ENCODE measurements at places on chromosomes 2 and 18.

DNA sequence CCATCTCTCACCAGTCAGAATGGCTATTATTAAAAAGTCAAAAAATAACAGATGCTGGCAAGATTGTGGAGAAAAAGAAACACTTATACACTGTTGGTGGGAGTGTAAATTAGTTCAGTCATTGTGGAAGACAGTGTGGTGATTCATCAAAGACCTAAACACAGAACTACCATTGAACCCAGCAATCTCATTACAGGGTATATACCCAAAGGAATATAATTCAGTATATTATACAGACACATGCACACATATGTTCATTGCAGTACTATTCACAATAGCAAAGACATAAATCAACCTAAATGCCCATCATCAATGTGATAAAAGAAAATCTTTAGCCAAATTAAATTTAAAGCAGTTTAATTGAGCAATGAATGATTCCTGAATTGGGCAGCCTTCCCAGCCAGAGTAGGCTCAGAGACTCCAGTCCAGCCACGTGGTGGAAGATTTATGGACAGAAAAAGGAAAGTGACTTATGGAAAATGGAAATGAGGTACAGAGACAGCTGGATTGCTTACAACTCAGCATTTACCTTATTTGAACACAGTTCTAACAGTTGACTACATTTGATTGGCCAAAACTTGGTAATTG is 377.1 kb upstream of the SLC39A10 start:
- no peak for DNase-seq

DNA sequence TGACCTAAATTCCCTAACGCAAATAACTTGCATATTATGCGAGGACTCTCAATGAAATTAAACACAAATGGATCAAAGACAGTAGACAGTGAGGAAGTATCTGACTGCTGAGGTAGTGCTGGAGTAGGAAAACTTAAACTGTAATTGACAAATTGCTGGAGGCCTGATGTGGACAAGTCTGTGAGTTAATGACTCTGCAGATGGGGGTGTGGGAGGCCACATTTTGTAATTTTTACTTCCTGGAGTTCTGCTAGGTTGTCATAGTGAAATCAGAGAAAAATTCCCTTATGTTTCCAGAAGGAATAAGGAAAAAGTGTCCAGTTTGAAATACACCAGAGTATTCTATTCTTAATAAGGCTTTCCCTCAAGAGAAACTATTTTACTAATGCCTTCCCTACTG is 333.0 kb upstream of the CNTNAP5 start:
- no peak for DNase-seq

DNA sequence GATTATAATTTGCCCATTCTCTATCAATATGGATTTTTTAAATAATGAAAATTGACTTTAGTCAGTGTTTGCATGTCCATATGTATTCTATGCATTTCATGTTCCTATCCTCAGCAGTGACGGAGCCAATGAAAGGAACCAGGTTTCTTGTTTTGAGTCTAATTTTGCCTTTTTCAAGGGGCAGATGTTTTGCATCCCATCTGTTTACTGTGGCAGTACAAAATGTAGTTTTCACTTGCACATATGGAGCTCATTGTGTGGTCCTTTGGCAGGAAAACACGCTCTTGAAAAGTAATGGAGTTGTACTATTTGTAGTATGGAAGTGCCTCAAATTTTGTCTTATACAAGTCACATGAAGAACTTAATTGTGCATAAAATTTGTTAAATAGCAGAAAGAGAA is 127.8 kb downstream of the AGPS start:
- no peak for DNase-seq

DNA sequence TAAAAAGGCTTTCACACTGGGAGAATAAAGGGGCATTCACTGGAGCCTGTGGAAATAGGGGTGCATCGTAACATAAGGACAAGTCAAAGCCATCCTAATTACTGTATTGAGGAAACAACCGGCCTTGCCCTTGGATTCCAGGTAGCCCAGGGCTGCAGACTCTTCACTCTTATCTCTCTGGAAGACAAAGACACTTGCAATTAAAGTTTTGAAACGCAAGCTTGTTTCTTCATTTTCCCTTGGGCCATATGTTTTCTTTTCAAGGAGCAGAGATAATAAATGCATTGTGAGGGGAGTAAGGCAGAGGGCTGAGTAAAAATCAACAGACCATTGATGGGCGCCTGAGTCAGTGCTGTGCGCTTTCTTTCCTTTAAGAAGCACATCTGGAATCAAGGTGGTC is 11.5 kb downstream of the TNFRSF11A start:
- no peak for DNase-seq

DNA sequence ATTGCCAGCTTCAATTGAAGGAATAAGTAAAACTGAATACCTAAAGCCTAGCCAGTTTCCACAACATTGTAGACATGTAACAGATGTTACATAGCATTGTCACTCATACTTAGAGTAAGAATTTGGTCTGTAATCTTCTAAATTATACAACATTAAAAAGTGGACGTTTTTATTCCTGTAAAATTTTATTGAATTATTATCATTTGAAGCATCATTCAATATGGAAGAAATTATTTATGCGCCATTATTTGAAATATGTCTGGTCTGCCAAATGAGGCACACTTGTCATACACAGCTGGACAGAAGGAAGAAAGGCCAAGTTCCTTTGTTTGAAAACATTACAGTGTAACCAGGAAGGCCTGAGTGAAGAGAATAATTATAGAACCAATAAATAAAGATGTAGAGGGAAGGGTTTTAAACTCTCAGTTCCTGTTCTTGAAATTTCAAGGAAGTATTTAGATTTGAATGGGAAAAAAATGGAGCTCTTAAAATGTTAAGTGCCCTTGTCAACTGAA is 575.5 kb downstream of the LRRTM4 start:
- no peak for DNase-seq

DNA sequence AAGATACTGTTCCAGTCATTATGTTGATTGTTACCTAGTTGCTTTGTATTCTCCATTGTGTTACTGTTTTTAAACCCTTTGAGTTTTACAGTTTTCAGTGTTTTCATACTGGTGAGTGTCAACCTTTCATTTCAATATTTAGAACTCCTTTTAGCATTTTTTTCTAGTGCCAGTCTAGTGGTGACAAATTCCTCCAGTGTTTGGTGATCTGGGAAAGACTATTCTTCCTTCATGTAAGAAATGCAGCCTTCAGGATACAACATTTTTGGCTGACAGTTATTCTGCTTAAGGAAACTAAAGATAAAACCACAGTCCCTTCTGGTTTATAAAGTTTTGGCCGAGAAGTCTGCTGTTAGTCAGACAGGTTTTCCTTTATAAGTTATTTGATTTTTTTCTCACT is 143.8 kb downstream of the ETAA1 start:
- DNase-seq: no peak

DNA sequence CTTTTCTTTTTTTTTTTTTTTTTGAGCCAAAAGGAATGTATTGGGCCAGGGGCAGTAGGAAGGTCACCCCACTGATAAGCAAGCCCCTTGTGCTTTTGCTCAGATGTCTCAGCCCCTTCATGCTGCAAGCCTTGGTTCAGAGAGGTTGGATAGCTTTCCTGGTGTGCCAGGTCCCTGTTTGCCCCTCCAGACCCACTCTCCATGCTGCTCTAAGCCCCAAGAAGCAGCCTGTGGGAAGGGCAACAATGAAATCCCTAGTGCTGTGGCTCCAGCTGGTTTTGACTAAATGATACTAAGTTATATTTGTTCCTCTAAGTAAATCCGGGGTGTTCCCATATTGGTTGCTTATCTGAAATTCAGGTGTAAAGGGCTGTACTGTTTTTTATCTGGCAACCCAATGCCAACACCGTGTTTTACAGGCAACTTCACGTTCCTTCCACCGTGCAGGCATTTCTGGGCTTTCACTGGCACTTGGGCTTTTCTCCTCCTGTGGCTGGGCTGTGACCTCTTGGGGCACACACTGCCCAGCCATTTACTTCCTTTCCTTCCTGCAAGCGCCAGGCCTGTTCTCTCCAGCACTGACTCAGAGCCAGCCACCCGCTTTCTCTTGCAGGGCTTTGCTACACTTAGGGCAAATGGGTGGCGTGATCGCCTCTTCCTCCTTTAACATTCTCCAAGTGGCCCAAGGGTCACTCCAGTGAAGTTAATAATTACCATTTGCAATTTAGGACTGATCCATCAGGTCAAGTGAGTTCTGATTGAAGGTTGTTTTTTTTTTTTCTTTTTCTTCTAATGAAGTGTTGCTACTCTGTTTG is 21.6 kb downstream of the MERTK start:
- no peak for DNase-seq

GRCh38 chr18:72427721-72428120 is 116.4 kb downstream of the CBLN2 start:
- DNase-seq: no peak

GRCh38 chr2:54626131-54626530 is 97.3 kb upstream of the EML6 start:
- DNase-seq: no peak

DNA sequence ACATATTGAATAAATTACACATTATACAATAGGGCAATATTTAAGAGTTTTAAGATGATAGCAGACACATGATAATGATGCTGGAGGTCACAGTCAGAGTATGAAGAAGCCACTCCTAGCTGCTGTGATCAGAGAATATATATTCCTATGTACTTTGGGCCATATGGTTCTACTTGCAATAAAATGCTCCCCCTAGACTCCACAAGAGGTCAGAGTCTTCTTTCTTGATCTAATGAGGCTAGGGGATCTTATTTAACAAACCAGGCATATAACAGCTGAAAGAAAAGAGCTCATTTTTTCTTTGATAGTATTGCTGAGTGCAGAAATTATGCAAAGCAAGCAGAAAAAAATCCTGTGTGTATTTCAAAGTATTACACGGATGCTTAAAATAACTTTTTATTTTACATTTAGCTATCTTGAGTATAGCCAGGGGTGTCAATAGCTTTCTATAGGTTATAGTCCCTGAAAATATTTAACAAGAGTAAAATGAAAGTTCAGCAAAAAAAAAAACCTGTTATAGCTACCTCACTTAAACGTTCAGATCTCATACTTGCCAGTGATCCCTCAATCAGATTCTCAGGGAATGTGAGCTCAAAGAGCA is 748.7 kb upstream of the CHAC2 start:
- no peak for DNase-seq

DNA sequence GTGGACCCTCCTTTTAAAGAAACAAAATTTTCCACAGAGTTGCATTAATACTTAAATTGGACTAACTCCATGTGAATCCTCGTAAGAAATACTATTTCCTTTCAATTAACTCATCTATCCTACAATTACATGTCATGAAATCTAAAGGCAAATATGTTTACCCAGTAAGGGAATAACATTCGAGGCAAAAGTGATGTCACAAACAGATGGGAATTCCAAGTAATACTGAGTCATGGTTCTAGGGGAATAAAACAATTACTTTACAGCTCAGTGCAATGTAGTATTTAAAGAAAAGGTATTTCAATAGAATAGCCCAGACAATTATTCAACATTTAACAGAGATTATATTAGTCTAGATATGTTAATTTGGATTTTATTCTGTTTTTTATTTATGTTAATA is 205.8 kb downstream of the ZNF385B start:
- DNase-seq: no peak

DNA sequence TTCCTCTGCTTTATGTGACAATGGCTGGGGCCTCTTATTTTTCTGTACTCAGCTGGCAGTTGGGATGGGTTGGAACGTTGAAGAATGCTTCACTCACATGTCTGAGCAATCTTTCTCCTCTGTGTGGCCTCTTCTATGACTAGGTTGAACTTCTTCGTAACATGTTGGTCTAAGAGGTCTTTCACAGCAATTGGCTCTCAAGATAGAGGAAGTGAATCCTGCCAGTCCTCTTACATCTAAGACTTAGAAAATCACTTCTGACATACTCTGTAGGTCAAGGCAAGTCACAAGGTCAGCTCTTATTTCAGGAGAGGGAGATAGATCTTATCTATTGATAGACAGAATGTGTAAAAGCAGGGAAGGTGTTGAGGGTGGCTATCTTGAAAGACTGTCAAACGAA is 174.1 kb downstream of the NYAP2 start:
- no peak for DNase-seq

DNA sequence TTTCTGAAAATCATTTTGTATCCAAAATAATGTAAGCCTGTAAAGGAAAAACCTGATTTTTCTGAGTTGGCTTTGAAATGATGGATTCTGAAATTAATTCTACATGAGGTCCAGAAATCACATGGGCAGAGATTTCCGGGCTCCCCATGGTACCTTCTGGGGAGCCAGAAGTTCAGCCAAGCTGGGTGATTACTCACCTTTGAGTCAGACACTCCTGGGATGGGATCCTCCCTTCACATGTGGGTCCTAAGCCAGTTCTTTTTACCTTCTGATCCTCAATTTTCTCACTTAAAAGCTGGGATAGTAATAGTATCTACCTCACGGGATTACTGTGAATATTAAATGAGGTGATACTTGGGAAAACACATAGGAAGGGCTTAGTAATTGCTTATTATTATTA is 179.8 kb upstream of the EPAS1 start:
- no peak for DNase-seq

GRCh38 chr18:23560186-23560585 is 26.1 kb downstream of the NPC1 start:
- DNase-seq: no peak

- no peak for DNase-seq
Measured at GRCh38 chr2:28045676-28046351, 155.3 kb downstream of the BABAM2 start.

- DNase-seq: no peak
Measured at GRCh38 chr18:3709205-3709604, 259.2 kb downstream of the TGIF1 start.

GRCh38 chr2:226304308-226304707 is 495.3 kb downstream of the IRS1 start:
- no peak for DNase-seq
